Stimulated activated CD4-positive, alpha-beta T cell treated with anti-CD3 and anti-CD28 coated beads, Interleukin-1b, Interleukin-23, amount 100 ng/mL, for 1 hour (primary cell): ENCODE measurements at places on chromosomes 1 and 21.

GRCh38 chr1:28259934-28260802, 850 bp downstream of the SESN2 start:
- DNase-seq, result no peak

DNA sequence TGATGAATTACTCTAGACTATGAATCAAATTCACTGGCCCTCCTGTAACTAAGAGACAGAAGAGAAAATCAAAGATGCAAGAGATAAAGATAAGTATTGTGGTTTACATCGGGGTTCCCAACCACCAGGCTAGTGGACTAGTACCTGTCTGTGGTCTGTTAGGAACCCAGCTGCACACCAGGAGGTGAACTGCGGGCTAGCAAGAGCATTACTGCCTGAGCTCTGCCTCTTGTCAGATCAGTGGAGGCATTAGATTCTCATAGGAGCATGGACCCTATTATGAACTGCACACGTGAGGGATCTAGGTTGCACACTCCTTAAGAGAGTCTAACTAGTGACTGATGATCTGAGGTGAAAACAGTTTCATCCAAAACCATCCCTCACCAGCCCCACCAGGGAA, 58.9 kb upstream of the DUSP10 start:
- no peak for DNase-seq

DNA sequence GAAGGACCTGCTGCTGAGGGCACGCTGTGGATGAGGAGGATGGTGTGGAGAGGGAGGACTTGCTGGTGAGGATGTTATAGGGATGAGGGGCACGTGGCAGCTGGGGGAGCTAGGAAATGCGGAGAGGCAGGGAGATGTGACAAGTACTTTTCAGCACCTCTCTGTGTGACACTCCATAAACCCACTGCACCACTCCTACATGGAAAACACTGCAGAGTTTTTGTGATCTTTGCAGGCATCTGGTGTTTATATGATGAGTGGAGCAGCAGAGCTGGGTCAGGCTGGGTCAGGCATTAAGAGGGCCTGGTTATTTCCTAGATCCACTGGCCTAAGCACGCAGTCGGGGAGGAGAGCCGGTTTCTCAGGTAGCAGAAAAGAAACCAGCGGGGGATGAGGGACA, 167.3 kb upstream of the COA6 start:
- DNase-seq, result no peak

GRCh38 chr1:176073524-176074157, 133.4 kb downstream of the COP1 start:
- no peak for DNase-seq

DNA sequence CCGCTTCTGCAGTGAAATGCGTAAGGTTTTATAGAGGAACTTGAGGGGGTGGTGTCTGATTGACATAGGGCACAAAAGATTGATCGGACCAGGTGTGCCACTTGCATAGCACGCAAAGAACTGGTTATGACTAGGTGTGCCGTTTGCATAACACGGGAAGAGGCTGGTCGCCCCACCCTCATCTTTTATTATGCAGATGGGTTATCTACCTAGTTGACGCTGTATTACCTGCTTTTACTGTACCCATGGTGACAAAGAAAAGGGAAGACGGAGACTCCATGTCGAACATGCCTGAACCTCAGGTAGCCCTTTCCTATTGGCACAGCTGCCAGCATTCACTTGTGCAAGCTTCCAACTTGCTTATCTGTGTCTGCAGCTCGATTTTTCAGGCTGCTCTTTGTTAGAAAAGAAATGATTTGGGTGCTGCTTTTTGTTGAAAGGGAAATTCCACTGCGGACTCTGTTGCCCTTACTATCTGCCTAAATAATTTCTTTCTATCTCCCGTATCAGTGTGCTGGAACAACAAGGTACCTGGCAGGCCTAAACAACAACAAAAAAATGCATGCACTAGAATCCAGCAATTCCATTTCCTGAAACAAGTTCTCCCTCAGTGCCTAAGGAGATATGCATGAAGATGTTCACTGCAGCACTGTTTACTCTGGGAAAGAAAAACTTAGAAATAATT, 194.4 kb upstream of the KAZN start:
- DNase-seq, result no peak

DNA sequence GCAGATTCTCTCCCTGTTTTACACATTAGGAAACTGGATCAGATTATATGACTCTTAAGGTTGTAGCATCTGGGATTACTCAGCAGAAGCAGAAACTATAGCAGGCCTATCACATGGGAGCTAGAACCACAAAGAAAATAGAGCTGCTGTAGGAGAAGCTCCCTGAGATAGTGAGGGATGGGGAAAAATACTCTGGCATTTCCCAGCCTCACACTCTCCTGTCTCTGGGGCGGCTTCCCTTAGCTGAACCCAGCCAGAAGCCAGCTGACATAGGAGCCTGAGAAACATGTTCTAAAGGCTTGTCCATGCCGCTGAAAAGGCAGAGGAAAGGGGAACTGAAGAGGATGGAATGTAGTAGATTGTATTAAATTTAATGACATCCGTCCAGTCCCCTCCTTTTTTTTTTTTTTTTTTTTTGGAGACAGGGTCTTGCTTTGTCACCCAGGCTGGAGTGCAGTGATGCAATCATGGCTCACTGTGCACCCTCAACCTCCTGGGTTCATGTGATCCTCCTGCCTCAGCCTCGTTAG, 76.8 kb upstream of the DNAJC6 start:
- DNase-seq, result no peak

DNA sequence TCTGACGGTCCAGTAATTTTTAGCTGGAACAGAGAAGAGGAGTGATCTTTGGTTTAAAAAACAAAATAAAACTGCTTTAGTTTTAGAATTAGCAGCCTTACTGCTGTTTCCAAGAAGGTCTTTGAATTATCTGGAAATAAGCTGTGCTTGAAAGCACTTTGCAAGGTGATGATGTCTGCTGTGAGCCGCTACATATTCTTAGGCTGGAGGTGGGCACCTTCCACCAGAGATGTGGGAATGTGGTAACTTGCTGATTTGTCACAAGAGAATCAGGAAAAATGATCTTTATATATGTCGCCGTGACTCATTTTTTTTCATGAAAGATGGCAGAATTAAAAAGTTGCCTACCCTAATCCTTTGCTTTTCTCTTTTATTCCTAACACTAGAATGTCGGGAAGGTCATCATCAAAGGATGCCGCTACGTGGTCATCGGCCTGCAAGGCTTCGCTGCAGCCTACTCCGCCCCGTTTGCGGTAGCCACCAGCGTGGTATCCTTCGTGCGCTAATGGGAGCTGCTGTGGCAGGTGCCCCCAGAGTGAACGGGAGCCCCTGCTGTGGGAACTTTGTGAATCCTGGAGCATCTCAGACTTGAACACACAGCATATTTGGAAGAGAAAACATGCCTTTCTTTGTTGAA, 6.2 kb downstream of the C1orf115 start:
- DNase-seq, result no peak
